DND-41 (cell line): ENCODE measurements at places on chromosomes 2 and 18.

- no peak for DNase-seq
These were observed 893.9 kb upstream of the ACVR2A start for GRCh38 chr2:146950911-146951310.

GRCh38 chr2:201888426-201888800 is 82.1 kb downstream of the CDK15 start:
- no peak for DNase-seq

- no peak for DNase-seq
These were observed 28.0 kb upstream of the PPP1R1C start for GRCh38 chr2:181957668-181958067.

DNA sequence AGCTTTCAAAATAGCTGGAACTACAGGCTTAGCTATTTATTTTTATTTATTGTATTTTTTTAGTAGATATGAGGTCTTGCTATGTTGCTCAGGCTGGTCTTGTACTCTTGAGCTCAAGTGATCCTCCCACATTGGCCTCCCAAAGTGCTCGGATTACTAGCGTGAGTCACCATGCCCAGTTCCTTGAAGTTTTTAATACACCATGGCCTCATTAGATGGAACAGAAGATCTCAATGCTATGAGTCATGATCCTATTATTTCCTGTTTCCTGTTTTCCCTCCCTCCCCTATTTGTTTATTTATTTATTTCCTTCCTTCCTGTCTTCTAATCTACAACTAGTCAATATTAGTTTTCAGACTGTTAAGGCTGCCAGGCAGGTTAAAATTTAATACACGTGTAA is 309.0 kb downstream of the CMPK2 start:
- DNase-seq, result no peak

DNA sequence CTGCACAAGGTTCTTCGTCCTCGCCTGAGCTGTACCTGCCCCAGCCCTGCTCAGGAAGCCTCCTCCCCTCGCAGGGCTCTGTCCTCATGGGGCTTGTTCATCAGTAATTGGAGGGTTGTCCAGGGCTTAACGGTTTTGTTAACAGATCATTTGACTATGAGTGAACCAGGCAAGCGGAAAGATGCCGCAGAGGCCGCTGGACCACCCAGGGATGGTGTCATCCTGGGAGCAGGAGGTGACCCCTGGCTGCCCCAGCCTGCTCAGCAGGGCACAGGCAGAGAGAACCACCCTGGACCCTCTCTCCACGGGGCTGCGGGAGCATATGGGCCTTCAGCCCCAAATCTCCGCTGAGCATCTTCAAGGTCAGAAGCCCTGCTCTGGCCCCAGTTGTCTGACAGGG is 264.3 kb downstream of the KLHL29 start:
- DNase-seq, result no peak

- DNase-seq, result no peak
These were observed 48.5 kb downstream of the HS6ST1 start for GRCh38 chr2:128269990-128270671.

DNA sequence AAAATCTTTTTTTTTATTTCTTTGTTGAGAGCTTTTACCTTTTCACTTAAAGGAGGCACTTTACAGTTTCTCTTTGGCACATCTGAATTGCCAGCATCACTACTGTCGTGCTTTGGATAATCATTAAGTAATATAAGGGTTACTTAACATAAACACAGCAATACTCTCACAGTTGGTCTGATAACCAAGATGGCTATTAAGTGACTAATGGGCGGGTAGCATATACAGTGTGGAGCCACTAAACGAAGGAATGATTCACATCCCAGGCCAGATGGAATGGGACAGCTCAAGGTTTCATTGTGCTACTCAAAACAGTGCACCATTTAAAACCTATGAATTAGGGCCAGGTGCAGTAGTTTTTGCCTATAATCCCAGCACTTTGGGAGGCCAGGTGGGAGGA is 28.1 kb downstream of the USP37 start:
- DNase-seq, result no peak

DNA sequence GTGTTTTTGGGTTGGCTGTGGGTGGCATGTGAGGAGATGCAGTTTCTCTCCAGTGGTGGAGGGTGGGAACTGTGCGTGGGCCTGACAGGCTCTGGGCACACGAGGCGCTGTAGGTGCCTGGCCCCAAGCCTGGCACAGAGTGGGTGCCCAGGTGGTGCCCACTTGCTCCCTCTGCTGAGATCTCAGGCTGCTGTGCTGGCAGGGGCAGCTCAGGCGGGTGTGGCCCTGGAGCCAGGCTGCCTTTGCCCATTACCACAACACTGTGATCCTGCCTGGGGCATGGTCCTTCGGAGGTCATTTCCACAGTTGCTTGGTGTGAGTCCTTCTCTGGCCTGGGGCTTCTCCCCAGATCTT is 20.4 kb downstream of the TSHZ1 start:
- no peak for DNase-seq

DNA sequence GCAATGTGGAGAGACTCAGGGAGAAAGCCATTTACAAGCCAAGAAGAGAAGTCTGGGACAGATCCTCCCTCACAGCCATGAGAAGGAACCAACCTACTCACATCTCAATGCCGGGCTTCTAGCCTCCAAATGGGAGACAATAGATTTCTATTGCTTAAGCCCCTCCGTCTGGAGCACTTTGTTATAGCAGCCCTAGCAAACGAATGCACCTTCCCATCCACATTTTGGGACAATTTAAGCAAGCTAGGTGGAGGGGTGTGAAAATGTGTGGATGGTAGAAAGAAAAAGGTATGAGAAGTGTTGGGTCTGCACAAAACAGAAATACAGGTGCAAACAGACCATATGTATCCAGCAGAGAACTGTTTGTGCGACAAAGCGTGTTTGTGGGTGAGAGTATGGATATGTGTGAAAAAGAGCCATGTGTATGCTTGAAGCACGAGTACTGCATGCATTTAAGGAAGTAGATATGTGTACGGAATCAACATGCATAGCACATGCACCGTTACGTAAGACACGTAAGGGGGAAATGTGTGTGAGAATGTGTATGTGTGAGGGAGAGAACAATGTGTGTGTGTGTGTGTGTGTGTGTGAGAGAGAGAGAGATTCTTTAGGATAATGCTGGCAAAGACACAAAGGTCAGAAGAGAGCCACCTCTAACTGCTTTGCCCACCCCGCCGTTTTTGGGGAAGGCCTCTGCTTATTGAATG is 13.1 kb upstream of the E2F6 start:
- no peak for DNase-seq

GRCh38 chr2:192247456-192247855 is 52.7 kb upstream of the TMEFF2 start:
- DNase-seq, result no peak

DNA sequence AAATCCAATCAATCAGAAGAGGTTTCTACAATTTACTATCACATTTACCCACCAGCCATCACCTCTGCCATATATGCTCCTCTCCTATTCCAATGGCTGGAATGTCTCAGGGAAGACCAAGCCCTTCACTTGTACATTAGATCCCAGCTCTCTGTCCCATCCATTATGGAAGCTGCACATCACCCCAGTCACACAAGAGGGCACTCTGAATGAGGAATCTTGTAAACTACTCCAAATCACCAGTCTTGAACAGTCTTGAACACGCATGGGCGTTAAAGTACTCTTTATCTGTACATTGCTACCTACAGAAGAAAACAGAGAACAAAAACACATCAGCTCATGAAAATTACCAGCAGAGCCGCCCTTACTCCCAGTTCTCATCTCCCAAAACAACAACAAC is 38.7 kb downstream of the ZC3H8 start:
- no peak for DNase-seq

DNA sequence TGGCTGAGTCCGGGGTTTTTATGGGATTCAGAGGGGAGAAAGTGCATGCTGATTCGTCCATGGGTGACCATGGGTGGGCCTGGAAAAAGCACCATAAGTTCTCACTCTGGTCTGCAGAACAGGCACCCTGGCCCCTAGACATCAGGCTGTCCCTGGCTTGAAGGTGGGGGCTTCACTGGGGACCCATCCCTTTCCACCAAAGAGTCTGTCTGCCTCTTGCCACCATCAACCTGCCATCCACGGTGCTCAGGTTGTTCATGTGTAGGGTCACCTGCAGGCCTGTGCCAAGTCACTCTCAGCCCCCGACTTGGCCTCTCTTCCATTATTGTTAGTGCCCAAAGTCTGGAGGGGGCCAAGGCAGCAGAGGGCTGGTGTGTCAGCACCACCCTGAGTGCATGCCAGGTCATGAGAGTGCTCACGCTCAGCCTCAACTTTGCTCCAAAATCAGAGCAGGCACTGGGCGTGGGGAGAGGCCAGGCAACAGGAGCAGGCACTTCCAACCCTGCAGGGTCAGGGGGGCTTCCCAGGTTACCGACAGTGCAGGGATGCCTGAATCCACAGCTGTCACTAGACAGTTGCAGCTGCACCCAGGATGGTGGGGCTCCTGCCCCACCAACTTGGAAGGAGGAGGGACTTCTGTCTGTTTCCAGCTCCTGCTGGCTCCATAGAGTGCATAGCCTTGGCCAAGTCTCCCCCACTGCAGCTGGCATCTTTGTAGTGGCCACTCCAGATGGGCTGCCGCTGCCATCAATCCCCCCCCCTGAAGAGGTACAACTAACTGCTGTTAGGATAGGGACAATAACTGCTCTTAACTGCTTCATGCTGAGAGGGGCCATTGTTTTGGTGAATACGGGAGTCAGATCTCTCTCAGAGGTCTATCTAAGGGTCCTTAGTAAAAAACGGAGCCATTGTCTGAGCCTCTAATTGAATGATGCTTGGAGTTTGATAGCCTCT is 209.3 kb downstream of the AKAIN1 start:
- DNase-seq, result no peak

- DNase-seq, result no peak
These were observed 40.9 kb upstream of the ALKAL2 start for GRCh38 chr2:328761-329160.

DNA sequence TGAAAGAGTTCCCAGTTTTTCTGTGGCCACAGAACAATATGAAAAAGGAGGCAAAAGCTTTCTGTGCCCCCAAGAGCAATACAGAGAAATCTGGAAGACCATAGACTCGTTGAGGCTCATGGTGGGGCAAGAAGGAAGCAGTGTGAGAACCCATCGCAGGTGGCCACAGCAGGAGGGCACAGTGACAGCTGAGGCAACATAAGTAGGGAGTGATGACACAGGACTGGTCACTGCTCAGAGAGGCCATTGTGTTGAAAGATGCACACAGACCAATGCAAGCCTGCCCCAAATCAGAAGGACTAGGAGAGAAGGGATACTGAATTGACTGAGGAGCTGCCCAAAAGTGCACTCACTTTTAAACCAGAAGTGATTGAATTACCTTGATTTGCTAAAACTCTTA is 483.6 kb downstream of the EPHA4 start:
- no peak for DNase-seq

DNA sequence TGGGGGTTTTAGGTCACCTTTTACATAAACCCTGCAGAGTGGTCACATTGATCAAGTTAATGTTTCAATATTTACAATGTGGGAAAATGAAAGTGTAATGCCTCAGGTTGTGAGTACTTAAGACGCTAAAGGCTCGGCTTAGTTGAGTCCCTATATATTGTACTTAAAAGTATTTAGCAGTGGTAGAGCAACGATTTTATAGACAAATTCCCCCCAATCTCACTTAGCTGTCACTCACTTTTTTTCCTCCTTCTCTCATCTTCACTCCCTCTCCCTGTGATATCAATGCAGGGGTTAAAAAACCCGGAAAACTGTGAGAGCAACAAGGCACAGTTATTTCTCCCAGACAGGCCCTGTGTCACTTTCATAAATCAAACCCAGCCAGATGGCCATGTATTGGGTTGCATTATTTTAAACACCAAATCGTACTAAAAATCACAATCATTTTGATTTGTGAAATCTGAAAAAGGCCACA is 5.4 kb downstream of the POU3F3 start:
- DNase-seq, result no peak

- DNase-seq, result peak; percentile 83
These were observed 1.1 kb upstream of the RNU4ATAC start for GRCh38 chr2:121529439-121530211.

- no peak for DNase-seq
These were observed 129.0 kb upstream of the ZFP36L2 start for GRCh38 chr2:43355399-43355798.

DNA sequence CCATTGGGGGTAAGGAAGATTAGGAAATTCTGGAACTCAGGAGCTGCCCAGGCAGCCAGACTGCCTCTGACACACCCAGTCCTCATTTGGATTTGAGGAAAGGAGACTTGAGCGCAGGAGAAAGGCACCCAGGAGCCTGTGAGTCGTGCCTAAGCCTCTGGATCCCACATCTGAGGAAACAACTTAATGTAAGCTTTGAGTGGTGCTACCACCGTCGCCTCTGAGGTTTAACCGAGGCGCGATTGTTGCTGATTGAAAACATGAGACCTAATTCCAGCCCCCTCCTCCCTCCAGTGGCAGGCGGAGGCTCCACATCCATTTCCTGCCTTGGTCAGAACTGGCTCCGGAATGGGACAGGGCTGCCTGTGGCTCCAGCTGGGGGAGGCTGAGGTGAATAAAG is 176.7 kb upstream of the PKDCC start:
- DNase-seq, result peak; percentile 45

DNA sequence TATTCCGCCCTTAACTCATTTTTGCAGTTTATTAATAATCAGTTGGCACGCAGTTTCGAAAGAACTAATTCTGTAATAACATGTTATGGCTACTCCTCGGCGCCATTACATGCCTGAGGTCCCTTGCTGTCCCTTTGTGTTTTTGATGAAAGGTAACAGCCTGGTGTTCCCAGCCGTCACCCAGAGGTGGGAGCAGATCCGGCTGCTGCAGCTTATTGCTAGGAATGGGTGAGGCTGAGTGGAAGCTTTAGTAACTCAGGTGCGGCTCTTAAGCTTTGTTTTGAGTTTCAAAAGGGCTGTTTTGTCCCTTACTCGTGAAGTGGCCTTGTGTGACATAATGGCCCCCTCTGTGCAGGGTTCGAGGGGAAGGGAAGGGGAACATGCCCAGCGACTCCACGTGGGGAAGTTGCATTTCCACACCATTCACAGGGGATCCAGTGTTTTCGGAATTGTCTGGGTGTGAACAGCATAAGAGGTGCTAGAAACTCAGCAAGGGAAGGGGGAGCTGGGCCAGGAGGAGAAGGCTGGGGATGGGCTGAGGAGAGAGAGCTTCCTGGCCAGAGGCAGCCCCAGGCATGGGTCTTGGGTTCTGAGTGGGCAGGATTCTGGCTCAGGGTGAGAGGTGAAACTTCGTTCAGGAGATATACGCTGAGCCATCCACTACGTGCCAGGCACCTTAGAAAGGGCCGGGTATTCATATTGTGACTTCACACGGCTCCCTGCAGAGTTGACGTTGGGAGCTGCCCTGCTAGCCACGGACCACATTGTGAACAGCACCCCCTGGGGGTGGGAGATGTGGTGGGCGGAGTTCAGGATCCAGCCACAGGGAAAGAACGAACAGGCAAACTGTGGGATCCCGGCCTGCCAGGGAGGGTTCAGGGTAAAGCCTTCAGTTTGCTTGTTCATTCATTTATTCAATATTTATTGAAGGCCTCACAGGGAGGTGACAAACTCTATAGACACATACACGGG is 84.4 kb downstream of the TGOLN2 start:
- peak; percentile 33 for DNase-seq

- DNase-seq, result no peak
These were observed 105.2 kb downstream of the LYPD6B start for GRCh38 chr2:149143734-149144133.

- no peak for DNase-seq
These were observed 38.9 kb downstream of the ADCY3 start for GRCh38 chr2:24881158-24881557.

GRCh38 chr18:68220458-68220857 is 494.4 kb downstream of the TMX3 start:
- no peak for DNase-seq

- DNase-seq, result no peak
These were observed 426.2 kb upstream of the MEX3C start for GRCh38 chr18:51623653-51624052.

- DNase-seq, result no peak
These were observed 100.9 kb downstream of the AP1S3 start for GRCh38 chr2:223736488-223736887.
